ENCODE measurements at places on chromosomes 13 and 19.

DNA sequence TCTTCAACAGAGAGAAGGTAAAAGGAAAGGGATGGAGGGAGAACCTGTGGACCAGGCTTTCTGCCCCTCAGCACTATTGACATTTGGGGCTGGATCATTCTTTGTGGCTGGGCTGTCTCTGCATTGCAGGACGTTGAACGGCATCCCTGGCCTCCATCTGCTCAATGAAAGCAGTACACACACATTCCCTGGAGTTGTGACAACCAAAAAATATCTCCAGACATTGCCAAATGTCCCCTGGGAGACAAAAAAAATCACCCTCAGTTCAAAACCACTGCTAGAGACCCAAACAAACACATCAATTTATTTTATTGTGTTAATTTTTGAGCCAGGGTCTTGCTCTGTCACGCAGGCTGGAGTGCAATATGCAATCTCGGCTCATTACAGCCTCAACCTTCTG lies 43.3 kb downstream of the INSR start:
- no peak for DNase-seq

GRCh38 chr13:93903909-93904308 lies 575.6 kb downstream of the DCT start:
- no peak for DNase-seq

GRCh38 chr19:3346677-3347353 lies 19.6 kb upstream of the NFIC start:
- DNase-seq, result no peak

DNA sequence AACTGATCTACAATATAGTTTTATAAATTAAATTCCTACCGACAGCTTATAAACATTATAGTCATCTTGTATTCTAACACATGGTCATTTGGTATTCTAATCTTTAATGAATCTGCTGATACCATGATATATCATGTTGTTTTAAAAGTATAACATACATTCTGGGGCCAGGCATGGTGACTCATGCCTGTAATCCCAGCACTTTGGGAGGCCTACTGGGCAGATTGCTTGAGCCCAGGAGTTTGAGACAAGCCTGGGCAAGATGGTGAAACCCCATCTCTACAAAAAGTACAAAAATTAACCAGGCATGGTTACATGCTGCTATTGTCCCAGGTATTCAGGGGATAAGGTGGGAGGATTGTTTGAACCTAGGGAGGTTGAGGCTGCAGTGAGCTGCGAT lies 3.1 kb downstream of the ZNF383 start:
- no peak for DNase-seq

DNA sequence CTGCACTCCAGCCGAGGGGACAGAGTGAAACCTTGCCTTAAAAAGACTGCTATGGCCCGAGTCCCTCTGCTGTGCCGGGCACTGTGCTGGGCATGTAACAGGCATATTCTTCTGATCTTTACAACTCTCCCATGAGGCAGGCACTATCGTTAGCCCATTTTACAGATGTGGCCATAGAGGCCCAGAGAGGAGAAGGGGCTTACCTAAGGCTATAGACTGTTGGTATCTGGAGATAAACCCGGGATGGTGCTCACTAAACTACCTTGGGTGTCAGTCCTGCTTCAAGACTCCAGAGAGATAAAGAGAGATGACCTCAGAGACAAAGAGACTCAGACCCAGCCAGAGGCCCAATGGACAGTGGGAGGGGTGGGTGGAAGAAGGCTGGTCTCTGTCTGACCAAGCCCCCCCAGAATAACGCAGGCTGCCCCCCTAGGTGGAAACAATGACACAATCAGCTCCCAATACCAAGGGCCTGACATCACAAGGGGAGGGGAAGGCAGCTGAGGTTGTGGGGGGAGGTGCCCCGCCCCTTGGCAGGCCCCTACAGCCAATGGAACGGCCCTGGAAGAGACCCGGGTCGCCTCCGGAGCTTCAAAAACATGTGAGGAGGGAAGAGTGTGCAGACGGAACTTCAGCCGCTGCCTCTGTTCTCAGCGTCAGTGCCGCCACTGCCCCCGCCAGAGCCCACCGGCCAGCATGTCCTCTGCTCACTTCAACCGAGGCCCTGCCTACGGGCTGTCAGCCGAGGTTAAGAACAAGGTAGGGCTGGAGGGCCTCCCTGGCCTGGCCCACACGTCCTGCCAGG lies at the start of gene CNN1:
CNN1 (plus strand) TSS at position 620 of the 805 bp plus-strand sequence; CDS start at position 697, 77 bp downstream.
- DNase-seq, result no peak

DNA sequence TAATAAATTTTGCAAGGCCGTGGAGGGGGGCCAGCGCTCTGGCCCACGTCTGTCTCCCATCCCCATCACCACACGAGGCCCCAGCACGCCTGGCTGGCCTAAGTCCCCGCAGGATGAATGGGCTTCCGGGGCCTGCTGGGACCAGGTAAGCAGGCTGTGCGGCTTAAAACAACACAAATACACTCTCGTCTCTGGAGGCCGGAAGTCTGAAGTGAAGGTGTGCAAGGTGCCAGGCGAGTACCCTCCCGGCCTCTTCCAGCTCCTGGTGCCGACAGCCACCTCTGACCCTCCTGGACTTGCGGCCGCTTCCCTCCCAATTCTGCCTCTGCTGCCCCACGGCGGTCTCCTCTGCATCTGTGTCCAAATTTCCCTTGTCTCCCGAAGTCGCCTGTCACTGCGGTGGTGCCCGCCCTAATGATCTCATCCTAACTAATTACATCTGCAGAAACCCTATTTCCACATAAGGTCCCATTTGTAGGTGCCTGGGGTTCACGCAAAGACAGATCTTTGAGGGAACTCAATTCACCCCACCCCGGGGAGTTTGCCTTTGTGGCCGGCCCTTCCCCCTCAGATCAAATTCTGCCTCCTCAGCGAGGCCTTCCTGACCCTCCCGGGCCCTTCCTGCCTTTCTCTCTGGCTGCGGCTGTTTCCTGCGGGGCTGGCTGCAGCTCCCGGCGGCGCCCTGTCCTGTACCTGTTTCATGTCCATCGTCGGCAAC lies 8.1 kb upstream of the PTBP1 start:
- DNase-seq, result no peak

DNA sequence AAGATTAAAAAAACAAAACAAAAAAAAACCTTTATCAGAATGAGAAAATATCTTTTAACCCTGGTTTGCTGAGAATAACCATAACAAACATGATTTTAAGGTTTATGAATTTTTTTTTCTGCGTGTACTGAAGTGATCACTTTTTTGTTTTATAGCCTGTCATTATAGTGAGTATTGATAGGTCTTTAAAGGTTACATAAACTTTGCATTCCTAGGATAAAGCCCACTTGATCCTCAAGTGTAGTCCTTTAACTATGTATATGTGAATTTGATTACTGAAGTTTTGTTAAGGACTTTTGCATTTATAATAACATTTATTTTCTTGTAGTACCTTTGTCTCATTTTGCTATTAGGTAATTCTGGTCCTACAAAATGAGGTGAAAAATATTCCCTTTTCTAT lies 709.8 kb upstream of the PCDH20 start:
- no peak for DNase-seq

DNA sequence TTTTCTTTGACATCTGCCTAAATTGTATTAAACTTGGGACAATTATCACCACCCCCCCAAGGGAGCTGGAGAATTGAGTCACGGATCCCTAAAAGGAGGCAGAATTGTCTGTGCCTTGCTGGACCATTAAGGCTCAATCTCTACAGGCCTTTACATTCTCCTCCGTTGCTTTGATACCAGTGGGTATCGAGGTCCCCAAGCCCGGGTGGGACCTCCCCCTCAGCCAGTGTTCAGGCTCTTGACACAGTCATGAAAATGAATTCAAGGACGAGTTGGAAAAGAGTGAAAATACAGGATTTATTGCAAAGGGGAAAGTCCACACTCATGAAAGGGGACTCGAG lies 5.6 kb downstream of the PPP1R15A start:
- no peak for DNase-seq

Data from activated naive CD4-positive, alpha-beta T cell (primary cell).